NCI-H1092 (cell line): ENCODE measurements at places on chromosomes 12 and 14.

GRCh38 chr12:14577344-14577743 is 9.7 kb upstream of the PLBD1 start:
- DNase-seq, result no peak

DNA sequence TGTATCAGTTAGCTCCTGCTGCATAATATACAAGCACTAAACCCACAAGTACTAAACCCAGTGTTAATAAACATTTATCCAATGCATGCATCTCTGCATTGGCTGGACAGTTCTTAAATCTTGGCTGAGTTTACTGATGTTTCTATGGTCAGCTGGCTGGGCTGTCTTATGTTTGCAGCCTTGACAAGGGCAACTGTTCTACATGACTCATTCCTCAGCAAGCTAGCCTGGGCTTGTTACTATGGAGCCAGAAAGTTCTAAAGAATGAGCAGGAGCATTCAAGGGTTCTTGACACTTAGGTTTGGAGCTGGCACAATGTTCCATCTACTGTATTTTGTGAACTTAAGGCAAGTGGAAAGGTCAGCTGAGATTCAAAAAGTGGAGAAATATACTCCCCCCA is 199.1 kb downstream of the GLT1D1 start:
- no peak for DNase-seq

- peak; percentile 24 for DNase-seq
These were observed 80.5 kb downstream of the TMEM260 start for GRCh38 chr14:56659964-56660551.

GRCh38 chr12:132710405-132711079 is at the start of gene PGAM5:
Gene PGAM5 (plus strand): TSS chr12:132710842. CDS start chr12:132710877, 35 bp downstream.
- DNase-seq, result peak; percentile 75

- no peak for DNase-seq
These were observed 13.7 kb downstream of the DHX37 start for GRCh38 chr12:124975276-124975675.

- DNase-seq, result no peak
These were observed 10.0 kb downstream of the ITGA7 start for GRCh38 chr12:55697686-55698085.

DNA sequence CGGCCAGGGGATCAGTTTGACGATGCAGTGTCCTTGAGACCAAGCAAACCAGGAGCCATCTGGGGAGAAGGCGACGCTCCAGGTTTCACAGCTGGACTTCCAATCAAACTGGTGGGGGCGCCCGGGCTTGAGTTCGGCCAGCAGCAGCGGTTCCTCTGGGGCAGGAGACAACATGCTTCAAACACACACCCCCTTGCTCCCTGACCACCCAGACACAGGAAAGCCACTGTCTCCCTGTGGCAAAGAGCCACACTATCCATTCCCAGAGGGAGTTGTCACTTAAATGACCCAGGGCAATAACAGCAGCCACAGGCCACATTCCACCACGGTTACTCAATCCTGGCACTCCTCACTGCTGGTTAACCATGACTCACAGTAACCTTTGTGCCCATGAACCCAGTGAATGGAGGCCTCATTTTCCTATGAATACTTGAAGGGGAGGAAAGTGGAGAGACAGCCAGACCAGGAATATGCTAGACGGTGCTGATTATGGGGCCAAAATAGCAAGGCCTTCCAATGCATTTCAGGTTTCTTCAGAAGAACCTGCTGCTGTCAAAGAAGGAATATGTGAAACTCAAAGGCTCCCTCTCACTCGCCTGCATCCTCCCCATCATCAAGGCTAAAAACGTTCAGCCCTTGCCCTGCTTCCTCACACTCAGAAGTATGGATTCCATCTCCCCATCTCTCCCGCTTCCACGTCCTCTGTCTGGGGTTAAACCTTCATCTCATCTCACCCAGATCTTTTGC is 8.5 kb downstream of the WSB2 start:
- no peak for DNase-seq

DNA sequence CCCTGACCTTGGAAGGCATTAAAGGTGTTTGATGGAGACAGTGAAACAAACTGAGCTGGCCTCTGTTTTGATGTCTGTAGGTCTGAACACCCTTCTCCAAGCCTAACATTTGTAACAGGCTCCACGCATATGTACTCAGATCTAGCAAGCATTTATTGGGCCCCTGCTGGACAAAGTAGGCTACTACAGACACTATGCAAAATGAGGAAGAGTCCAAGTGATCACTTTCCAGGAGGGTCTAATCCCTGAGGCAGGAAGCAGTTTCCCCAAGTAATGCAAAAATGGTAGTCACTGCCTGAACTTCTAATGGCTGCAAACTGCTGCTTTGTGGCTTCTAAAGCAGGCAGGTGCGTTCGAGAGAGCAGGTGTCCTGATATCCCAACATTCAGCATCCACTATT is 405.8 kb downstream of the MED13L start:
- no peak for DNase-seq

DNA sequence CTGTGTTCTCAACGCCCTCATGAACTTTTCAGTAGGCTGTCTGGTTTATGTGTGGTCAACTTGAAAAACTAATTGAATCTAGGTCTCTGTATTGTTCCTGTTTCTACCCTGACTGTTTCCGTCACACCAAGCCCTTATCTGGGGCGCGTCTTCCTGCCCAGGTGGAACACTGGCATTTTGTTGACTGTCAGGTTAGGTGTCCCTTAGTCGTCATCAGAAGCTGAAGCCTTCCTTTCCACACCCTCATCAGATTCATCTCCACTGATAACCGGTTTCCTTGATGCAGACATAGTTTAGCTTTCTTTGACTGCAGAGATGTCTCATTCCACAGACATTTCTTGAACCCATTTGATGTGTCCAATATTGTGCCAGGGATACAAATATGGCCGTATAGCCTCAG is 96.5 kb downstream of the DUSP16 start:
- DNase-seq, result no peak

GRCh38 chr14:101620821-101621785 is 59.8 kb downstream of the DIO3 start:
- no peak for DNase-seq

- no peak for DNase-seq
These were observed 25.2 kb downstream of the NGB start for GRCh38 chr14:77245820-77246219.

GRCh38 chr14:99072433-99072832 is 199.6 kb downstream of the BCL11B start:
- no peak for DNase-seq

DNA sequence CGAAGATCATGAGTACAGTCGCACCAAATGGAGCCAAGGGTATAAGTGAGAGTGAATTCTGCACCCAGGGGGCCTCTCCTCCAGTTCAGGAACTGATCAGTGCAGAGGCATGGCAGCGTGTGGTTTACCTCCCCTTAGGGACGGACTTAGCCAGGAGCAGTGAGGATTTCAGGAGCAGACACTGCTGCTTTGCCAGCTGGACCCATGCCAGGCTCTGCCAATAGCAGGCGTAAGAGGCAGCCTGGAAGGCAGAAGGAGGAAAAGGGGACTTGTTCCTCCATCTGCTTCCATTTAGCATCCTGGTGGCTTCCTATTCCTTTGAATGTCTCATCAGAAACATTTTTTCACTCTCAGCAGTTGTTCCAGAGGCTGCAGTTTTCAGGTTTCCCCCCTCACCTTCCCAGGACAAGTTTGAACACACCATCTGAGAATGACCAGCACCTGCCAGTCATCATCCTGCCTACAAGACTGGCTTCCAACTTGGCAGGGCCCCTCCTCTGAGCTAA is 137.0 kb upstream of the LMNTD1 start:
- DNase-seq, result no peak

DNA sequence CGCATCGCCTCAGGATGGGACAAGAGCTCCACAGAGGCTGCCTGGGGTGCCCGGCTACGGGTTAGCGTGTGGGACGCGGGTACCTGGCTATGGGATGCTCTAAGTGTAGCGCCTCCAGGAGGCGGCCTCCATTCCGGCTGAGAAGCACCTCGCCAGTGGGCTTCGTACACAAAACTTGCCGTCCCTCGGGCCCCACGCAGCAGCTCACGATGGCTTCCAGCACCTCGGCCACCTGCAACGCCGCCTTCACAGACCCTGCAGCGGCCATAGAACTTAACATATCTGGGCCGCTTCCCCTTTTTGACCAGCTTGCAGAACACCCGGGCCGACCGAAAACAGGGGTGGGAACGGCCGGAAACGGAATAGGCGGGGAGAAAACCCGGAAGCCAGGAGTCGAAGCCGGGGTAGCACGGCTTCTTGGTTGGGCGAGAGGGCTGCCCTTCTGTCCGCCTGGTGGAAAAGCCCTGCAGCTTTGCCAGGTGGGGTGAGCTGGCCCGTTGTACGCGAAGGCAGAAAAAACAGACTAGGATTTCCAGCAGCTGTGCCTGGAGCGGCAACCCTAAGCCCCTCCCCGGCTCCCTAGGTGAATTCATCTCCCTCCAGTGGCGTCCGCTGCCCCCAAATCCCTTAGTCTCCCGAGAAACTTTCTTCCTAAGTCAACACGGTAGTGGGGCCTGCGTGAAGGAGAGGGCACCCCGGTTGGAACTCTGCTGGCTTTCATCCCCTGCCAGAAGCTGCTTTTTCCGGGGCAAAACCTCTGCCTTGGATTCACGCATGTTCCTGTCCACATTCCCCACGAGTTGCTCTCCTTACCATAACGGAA is at the start of gene BBS10:
BBS10 (minus strand) TSS at position 337 of the 823 bp plus-strand sequence; CDS start at position 280, 57 bp downstream.
- peak; percentile 76 for DNase-seq

- no peak for DNase-seq
These were observed 57.3 kb downstream of the NRXN3 start for GRCh38 chr14:78227248-78228077.

- DNase-seq, result no peak
These were observed 37.3 kb downstream of the NCKAP5L start for GRCh38 chr12:49790741-49791555.

GRCh38 chr12:43937947-43938346 is 102.1 kb downstream of the TMEM117 start:
- DNase-seq, result no peak

DNA sequence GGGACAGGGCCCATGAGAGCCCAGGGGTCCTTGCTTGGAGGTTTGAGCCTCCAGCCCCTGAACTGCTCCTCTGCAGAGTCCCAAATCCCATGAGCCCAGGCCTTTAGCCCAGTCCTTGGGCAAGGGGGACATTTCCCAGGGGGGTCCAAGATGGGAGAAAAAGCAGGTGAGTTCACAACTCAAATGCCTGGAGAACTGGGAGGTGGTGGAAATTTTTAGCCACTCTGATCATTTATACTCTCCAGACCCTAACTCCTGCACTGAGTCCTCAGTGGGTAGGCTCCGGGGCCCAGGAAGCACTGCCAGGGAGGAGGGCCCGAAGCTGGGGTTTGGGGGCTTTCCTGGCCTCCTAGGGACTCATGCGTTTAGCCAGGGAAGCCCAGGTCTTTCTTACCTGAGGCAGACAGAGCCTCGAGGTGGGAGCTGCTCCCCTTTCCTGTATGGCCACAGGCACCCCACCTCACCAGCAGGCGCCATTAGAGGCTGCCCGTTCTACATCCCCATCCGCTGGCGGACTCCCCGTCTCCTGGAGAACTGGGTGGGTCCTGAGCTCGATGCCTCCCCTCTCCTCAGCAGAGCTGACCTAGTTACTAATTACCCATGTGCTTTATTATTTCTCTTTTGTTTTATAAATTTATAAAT is 998 bp downstream of the HNF1A start:
- no peak for DNase-seq

- no peak for DNase-seq
These were observed 98.9 kb downstream of the RIMBP2 start for GRCh38 chr12:130617219-130617618.

- DNase-seq, result no peak
These were observed 7.6 kb downstream of the YBX3 start for GRCh38 chr12:10715491-10715890.

DNA sequence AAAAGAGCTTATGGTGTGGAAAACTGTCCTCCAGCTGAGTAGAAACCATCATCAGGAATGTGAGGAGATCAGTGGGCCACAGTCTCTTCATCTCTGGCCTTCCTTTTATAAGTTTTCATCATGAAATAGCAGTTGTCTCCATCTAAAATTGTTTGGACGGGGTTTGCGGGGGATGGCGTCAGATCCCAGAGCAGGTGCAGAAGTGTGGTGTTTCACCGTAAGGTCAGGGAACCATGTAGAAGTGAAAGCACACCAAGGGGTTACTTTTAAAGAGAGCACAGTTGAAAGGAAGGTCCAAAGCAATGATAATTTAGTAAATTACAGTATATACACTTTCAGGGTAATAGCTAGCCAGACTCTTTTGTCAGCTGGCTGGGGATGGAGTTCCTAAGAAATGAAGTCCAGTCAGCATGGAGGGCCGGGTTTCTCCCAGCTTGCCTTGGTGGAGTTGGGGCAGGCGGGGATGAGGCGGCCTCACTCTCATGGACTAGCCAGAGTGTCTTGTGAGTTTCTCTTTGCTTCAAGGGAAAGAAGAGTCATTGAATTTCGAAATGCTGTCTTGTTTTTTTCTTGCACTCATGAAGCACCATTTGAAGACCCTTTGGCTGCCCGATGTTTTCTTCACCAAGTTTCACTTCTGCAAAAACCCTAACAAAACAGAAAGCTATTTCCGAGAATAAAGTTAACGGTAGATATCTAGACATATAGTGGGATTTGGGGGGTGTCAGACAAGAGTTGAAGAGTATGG is 100.6 kb downstream of the ETV6 start:
- no peak for DNase-seq

DNA sequence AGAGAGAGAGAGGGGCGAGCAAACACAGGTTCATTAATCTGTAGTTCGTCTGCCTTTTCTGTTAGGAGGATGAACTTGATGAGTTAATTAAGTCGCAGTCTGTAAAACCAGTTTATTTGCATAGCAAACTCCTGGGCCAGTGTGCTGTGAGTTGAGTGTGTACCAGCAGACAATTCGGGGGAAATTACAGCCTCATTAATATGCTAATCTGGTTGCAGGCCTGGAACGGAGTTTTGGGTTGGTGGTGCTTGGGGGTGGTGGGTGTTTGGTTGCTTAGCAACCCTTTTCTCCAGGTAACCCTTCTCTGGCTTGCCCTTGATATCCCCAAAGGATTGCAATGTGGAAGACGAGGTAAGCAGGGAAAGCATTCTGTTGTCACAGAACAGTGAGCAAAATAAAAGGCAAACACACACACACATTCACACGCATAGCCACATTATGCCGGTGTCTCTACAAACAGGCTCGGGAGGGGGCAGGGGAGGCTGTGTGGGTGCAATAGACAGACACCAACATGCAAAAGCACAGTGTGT is 29.2 kb upstream of the LHX5 start:
- DNase-seq, result no peak

DNA sequence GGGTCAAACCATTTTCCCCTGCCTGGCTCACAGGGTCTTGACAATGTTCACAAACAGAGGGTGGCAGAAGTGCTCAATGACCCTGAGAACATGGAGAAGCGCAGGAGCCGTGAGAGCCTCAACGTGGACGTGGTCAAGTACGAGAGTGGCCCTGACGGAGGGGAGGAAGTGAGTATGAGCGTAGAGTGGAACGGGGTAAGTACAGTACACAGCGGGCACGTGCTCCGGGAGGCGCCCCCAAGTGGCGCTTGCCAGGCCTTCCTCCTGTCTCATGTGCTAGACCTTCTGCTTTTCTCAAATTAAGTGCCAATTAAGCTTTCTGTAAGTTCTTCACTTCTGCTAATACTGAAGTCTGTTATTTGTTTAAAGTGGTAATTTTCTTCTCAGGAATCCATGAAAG is 35.9 kb downstream of the XRCC3 start:
- no peak for DNase-seq
